ENCODE measurements at places on chromosomes 4 and X.

GRCh38 chr4:189202869-189203271 is 737.8 kb upstream of the FRG1 start:
- DNase-seq = no peak

GRCh38 chr4:186829740-186830449 is 106.2 kb upstream of the FAT1 start:
- DNase-seq = no peak

DNA sequence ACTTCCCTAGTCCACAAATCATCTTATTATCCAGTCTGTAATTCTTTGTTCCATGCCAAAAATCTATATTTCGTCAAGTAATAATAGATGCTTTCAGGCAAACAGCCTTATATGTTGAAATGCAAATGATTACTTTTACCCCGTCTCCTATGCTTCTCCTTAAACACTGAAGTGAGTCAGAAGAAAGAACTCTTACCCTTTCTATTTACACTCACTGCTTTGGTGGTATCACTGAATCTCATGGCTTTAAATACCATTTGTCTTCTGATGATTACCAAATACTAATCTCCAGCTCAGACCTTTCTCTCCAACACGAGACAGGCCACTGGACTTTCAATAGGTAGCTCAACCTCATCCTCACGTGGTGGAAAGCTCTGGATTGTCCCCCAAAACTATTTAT is 558.1 kb downstream of the IL1RAPL1 start:
- DNase-seq = no peak

- DNase-seq = no peak
Observed at GRCh38 chrX:32545101-32545500, 666.2 kb downstream of the DMD start.

DNA sequence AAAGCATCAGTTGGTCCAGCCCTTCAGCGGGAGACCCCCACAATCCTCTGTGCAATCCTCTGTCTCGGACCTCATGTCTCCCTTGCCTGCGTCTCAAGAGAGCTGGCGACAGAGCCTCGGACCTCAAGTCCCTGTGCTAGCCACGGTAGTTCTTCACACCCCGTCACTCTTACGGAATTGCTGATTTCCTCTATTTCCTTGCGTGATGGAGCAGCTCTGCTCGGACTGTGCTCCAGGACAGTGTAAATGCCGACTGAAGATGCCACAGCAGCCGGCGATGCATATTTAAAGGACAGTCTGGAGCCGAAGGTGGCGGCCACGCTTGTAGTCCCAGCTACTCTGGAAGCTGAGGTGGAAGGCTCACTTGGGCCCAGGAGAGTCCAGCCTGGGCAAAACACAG is 1.9 kb downstream of the GRK4 start:
- DNase-seq = no peak

GRCh38 chr4:6727943-6728250 is 11.9 kb downstream of the BLOC1S4 start:
- no peak for DNase-seq

DNA sequence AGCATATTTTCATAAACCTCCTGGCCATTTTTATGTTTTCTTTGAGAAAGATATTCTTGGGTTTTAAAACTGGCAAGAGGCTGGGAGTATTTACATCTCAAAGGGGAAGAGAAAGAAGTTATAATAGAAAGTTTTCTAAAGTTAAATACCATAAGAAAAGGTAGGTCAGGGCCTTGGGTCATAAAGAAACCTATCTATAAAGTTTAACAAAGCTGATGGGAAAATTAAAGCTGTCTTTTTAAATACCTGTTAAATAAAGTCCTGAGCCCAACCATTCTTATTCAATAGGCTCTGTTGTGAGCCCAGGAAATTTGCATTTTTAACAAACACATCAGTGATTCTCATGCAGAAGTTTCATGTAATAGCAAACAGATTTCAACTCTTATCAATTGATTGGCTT is 451.8 kb upstream of the INTU start:
- no peak for DNase-seq

- no peak for DNase-seq
Observed at GRCh38 chr4:128161138-128161537, 100.0 kb downstream of the LARP1B start.

- no peak for DNase-seq
Observed at GRCh38 chrX:31199056-31199839, 127.4 kb upstream of the FTHL17 start.

GRCh38 chr4:38386005-38386551 is 277.9 kb upstream of the KLF3 start:
- no peak for DNase-seq

- DNase-seq = no peak
Observed at GRCh38 chr4:155837203-155837796, 28.8 kb downstream of the ASIC5 start.

DNA sequence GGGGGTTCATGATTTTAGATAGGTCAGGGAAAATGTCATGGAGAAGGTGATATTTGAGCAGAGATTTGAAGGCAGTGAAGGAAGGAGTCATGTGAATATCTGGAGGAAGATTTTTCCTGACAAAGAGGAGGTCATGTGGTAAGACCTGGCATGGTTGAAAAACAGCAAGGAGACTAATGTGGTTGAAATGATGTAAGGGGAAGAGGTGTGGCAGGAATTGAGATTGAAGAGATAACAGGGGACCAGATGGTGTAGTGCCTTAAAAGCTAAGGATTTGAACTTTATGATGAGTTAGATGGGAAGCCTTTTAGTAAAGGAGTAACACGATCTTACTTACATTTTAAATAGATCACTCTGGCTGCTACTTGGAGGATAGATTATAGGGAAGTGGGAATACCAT is 210.9 kb downstream of the RTL9 start:
- no peak for DNase-seq

All from stimulated activated CD8-positive, alpha-beta memory T cell treated with anti-CD3 and anti-CD28 coated beads, Interleukin-4, amount 100 ng/mL, for 4 hours (primary cell).